Activated CD8-positive, alpha-beta T cell treated with anti-CD3 and anti-CD28 coated beads, Interleukin-2, amount 10 ng/mL, durations not matched to agents 7 days and 5 days (primary cell): ENCODE measurements at places on chromosomes 16 and 17. TPM values are rescaled to one million over a fixed set of nuclear protein-coding genes. Genes with fewer than 3 reads are reported as not detected.

The C17orf50 gene
- total RNA-seq = not detected

The OMG gene
- 0.29 TPM for total RNA-seq

The PIP4K2B gene
- 51.4 TPM for total RNA-seq

The GNAO1 gene
- 2.7 TPM for total RNA-seq

The IRX3 gene
- total RNA-seq = not detected

The TMEM170A gene
- 30.2 TPM for total RNA-seq

The KCNH4 gene
- total RNA-seq = 0.05 TPM

The HSD11B2 gene
- not detected for total RNA-seq

The CWC25 gene
- 30.9 TPM for total RNA-seq

The CTNS gene
- total RNA-seq = 7.7 TPM

The PLEKHG4 gene
- 16.3 TPM for total RNA-seq

The CACNG5 gene
- total RNA-seq = not detected

The AATK gene
- 0.71 TPM for total RNA-seq
